GM23338 (cell line): ENCODE measurements at places on chromosomes 6 and 20.

DNA sequence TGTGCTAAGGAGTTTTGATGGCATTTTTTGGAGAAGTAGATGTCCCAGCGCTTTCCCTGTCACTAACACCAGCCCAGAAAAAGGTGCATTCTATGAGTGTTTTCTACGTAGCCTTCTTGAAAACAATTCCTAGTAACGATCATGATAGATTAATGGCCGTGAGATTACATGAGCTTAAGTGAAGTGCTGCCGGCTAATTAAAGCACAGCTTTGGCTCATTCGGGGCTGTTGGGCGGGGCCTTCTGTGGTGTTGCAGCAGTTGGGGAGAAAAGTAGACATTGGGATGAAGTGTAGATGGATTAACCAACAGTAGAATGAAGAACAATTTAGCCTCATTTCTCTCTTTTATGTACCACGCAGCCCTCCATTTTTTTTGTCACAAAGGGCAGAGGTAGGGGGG is 20.8 kb upstream of the TRAF3IP2 start:
- DNase-seq, result no peak

GRCh38 chr20:2338411-2339066 is 42.2 kb upstream of the TGM6 start:
- DNase-seq, result no peak

GRCh38 chr20:35179292-35180212 is 7.7 kb downstream of the PROCR start:
- DNase-seq, result no peak

- no peak for DNase-seq
Observed at GRCh38 chr6:71529769-71530168, 241.2 kb downstream of the OGFRL1 start.

DNA sequence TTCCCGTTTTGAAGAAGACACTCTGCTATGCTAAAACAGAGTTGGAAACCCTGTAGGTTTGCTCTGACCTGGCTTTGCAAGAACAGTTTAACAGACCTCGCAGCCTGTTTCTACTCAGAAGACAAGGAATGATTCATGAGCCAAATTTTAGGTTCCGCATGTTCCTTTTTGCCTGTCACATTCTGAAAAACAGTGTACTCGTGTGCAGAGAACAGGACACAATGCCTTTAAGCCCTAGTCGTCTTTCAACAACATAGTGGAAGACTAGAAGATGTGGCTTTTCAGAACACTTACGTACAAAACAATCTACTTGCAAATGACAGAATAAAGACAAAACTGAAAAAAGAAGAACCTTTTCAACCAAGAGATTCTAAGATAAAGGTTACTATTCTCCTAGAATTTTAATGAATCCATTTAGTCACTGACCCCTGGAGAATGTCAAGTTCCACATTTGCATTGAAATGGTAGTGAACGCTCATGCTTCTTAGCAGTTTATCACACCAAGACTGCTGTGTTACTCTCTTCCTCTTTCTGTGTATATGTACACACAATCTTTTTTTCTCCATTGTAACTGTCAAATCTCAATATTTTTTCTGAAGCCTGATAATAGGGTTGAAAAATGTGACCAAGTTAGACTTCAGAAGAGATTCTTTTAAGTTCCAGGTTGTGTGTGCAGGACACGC is 220.7 kb upstream of the NRSN1 start:
- no peak for DNase-seq

DNA sequence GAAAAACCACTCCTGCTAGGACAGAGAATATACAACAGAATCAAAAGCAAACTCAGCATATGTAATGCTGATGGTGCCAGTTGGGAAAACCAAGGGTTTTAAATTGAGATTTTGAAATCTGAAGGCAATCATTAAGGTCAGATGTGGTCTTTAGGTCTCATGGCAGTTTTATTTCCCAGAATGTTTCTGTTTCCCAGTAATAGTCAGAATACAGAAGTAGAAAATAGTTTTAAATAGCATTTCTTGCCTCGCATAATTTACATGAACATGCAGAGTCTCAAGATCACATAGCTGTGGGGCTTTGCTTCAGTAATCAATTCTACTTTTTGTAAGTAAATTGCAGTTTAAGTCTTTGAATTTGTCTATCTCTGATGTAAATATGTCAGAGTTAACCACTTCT is 58.1 kb downstream of the RNF144B start:
- DNase-seq, result no peak

DNA sequence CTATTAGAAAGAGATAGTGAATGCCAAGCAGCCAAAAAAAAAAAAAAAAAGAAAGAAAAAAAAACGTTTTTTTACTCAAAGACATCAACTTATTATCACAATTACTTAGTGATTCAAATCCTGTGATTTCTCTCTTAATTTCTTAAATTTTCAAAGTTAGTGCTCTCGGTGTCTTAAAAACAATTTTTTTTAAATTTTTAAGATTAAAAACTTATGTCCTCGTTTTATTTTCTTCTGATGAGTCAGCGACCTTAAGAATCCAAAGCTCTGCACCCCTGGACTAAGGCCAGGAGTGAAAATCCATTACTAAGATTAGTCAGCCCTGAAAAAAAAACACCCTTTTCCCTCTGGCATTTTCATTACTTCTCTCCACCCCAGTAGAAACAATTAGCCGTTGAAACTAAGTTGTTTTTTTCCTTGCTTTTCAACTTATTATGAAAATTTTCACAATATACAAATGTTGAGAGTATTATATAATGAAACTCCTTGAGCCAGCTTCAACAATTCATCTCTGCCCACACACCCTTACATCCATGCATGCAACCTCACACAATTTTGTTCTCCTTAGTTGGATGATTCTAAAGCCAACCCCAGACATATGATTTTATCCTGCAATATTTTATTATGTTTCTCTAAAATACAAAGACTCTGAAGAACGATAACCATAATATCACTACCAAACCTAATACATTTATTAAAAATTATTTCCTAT is 85.6 kb upstream of the CARMIL1 start:
- no peak for DNase-seq

GRCh38 chr20:36808317-36809257 is 35.0 kb upstream of the DSN1 start:
- DNase-seq, result peak; percentile 84

DNA sequence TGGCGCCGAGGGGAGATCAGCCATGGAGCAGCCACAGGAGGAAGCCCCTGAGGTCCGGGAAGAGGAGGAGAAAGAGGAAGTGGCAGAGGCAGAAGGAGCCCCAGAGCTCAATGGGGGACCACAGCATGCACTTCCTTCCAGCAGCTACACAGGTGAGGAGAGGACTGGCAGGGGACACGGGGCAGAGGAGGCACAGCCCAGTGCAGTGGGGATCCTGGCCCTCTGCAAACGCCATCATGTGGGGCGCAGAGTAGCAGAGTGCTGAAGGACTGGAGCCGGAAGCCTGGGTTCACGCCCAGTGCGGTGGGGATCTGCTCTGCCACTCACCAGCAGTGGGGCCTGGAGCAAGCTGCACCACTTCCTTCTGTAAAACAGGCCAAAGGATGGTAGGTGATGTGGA is 41.1 kb upstream of the FANCE start:
- DNase-seq, result no peak

DNA sequence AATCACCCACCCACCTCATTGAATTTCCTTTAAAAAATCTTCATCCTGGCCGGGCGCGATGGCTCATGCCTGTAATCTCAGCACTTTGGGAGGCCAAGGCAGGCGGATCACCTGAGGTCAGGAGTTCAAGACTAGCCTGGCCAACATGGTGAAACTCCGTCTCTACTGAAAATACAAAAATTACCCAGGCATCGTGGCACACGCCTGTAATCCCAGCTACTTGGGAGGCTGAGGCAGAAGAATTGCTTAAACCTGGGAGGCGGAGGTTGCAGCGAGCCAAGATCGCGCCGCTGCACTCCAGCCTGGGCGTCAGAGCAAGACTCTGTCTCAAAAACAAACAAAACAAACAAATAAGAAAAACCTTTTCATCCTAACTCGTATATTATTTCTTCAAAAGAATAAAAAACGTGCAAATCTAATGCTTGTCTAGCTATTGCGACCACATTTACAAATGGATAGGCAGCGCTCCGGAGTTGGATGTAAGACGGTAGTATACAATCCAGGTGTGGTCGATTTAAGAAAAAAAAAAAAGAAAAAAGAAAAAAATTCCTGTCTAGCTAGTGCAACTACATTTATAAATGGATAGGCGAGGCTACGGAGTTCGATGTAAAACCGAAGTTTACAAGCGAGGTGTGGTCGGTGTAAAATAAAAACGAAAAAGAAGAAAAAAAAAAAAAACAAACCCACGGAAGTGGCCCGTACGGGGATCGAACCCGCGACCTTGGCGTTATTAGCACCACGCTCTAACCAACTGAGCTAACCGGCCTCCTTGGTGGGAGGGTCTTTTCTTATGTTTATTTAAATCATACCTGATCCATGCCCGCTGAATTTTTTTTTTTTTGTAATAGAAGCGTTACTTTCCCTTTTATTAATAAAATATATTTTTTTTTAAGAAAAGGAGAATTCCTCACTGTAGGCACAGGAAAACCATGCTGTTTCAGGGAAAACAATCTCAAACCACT is 70.7 kb upstream of the PRSS16 start:
- DNase-seq, result peak; percentile 60

DNA sequence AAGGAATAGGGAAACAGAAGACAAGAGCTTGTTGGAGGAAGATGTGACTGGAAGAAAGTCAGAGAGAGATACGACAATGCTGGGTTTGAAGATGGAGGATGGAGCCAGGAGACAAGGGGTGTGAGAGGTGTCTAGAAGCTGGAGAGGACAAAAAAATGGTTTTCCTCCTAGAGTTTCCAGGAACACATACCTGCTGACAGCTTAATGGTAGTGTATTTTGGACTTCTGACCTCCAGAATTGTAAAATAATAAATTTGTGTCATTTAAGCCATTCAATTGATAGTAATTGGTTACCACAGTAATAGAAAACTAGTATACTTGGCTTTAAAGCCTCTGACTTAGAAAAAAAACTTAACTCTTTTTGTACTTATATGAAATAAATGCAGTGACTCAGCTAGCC is 3.6 kb downstream of the AIG1 start:
- DNase-seq, result no peak

DNA sequence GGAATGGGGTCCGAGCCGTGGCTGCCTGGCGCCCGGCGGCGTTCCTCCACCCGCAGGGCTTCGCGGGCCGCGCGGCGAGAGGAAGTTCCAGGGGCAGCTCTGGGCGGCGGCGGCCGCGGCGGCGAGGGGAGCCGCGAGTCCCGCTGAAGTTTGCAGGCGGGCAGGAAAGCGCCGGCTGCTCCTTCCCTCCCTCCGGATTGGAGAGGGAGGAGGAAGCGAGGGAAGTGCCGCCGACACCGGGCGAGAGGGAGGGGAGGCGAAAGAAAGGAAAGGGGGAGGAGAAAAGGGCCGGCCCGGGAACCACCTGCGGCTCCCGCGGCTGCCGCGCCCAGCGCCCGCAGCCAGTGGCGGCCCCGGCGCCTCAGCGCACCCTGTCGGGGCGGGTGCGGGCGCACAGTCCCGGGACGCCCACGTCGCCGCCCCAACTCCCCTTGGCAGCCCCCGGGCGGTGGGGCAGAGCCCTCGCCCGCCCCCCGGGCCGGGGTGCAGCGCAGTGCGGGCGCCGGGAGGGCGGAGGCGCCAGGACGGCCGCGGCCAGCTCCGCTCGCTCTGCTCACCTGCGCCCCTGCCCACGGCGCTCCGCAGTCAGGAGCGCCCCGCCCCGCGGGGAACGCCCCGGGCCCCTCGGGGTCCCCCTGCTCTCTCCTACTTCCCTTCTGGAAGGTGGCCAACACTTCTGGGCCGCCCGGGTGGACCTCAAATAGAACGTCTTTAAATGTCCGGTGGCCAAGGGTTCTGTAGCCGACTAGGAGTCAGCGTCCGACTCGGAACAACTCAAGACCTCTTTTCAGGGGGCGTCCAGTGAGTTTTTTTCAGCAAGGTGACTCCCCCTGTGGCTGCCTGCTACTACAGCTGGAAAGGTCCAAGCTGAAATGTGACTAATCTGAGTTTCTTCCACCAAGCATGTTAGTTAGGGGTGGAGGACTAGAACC is 80.3 kb upstream of the CCDC28A start:
- peak; percentile 91 for DNase-seq

DNA sequence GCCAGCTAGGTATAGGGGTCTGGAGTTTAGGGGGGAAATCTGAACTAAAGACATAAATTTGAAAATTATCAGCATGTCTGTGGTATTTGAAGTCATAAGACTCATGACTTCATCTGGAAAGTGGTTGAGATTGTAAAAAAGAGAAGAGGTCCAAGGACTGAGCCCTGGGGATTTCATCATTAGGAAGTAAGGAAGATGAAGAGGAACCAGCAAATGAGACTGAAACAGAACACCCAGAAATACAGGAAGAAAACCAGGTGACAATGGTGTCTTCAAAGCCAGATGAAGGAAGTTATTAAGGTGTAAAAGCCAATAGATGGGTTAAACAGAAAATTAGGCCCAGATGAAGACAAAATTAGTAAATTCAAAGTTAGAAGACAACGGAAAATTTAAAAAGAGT is 49.1 kb upstream of the UBR2 start:
- no peak for DNase-seq

- peak; percentile 53 for DNase-seq
Observed at GRCh38 chr6:93858213-93858612, 438.9 kb upstream of the EPHA7 start.

- no peak for DNase-seq
Observed at GRCh38 chr6:313087-313486, 20.8 kb downstream of the DUSP22 start.

- no peak for DNase-seq
Observed at GRCh38 chr20:50306478-50307423, 116.1 kb downstream of the CEBPB start.

- DNase-seq, result peak; percentile 76
Observed at GRCh38 chr20:63309261-63310071, 16.5 kb downstream of the COL20A1 start.

GRCh38 chr6:170269151-170269845 is 21.6 kb downstream of the DLL1 start:
- DNase-seq, result no peak

GRCh38 chr20:16166737-16167136 is 406.5 kb downstream of the KIF16B start:
- no peak for DNase-seq

DNA sequence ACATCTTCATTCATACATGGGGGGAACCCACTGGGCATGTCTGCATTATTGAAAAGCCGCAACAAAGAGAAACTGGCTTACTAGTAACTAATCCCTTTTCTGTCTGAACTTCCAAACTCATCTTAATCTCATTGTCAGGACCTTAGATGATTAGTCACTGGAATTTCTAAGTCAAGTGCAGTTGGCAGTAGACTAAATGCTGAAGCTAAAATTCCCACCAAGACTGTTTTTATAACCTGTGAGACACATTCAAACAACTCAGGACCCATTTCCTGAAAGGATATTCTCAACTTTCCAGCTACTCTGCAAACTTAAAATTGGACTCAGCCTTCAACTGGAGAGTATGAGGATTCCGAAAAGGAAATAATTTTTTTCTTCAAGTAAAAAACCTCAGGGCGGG is 94.8 kb upstream of the SCAF8 start:
- DNase-seq, result no peak
